ENCODE measurements at places on chromosomes 7 and 10.

DNA sequence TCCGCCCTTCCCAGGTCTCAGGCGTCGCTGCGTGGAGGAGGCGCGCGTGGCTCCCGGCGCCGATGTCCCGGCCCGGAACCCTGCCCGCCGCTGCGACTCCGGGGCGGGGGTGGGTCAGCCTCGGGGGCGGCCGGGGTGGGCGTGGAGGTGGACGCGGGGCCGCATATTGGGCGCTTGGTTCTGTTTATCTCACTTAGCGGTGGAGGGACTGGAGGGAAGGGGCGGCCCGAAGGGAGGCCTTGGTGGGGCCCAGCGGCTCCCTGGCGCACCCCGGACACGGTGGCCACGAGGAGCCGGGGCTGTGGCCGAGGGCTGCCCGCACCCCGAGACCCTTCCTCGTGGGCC, 8.6 kb downstream of the UNCX start:
- no peak for DNase-seq

GRCh38 chr10:117921421-117921820, 125.3 kb downstream of the RAB11FIP2 start:
- DNase-seq, result no peak

DNA sequence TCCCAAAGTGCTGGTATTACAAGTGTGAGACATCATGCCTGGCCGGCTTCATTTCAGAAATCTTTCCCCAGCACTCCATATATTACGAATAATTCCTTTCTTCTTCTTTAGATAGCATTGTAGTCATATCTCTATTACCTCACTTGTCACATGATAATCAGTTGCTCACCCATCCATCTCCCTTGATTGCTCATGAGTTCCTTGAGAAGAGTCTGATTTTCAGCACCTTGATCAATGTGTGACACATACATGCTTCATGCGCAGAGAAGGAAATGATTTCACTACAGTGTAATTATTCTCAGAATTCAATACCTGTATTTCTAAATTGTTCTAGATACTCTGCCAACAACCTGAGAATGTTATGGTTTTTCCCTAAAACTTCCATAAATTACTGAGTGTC, 26.7 kb upstream of the GGCT start:
- no peak for DNase-seq

DNA sequence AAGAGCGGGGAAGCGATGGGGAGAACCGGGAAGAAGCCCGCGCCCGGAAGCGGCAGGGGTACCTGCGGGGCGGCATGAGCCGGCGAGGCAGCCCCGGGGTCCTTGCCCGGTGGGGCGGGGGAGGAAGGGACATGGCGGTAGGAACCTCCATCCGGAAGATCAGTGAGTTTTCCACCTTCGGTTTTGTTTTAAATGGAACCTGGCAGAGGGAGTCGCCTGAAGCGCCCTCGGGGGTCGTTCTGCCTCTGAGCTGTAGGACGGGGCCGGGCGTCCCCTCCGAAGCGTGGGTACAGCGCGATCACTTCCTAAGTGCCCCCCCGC, 471 bp downstream of the PFKP start:
- DNase-seq, result no peak

Measured in fibroblast of skin of abdomen (primary cell).